ENCODE measurements at places on chromosomes 3 and 15. TPM values are rescaled to one million over a fixed set of nuclear protein-coding genes. Genes with fewer than 3 reads are reported as not detected.

- DNase-seq, result no peak
These were observed 13.3 kb downstream of the TAFA4 start for GRCh38 chr3:68919000-68919399.

DNA sequence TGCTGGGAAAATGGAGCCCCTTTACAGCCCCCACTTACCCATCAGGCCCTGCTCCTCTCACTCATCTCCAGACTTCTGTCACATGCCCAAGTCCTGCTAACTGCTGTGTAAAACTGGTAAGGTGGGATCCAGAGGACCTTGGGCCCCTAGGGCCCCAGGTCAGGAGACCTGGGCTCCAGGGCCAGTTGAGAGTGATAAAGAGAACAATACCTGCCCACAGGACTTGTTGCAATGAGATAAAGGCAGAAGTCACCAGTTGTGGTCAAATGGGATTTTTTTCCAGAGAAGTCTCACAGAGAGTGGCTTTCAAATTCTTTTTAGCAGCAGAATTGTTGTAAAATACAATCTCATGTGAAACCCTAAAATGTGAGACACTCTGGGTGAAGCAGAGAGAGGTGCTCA, 753 bp downstream of the FURIN start:
- DNase-seq, result no peak

- DNase-seq, result no peak
These were observed 120.3 kb downstream of the KCNAB1 start for GRCh38 chr3:156240642-156241041.

- DNase-seq, result no peak
These were observed 110.3 kb upstream of the TMC3 start for GRCh38 chr15:81484086-81484955.

DNA sequence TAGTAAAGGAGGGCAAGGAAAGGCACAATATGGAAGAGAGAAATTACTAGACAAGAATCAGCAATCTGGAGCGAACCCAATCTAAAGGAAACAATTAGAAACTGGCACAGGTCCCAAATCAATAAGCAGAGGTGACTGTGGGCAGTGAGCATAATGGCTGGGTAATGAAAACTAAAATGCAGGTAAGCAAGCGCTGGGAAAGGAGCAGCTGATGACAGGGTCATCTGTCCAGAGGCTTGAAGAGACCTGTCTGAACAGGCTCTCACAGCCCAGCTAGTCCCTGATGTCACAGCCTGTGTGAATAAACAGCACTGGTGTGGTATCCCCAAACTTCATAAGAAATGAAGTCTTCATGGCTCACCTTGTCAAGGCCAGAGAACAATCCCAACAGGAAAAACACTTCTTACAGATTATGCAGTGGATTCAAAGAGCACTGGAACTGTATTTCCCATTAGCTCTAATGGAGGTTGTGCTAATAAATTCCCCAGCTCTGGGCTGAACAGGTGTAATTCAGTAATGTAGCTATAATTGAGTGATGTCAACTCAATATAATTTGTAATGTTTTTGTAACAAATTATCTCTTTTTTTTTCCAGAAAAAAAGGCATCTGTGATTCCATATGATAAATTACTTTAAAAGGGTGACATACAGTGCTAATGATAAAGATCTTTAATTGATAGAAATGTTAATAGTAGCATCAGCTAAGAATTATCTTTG, 197.3 kb downstream of the FHIT start:
- no peak for DNase-seq

- DNase-seq, result no peak
These were observed 34.9 kb downstream of the RAB7A start for GRCh38 chr3:128760881-128761280.

DNA sequence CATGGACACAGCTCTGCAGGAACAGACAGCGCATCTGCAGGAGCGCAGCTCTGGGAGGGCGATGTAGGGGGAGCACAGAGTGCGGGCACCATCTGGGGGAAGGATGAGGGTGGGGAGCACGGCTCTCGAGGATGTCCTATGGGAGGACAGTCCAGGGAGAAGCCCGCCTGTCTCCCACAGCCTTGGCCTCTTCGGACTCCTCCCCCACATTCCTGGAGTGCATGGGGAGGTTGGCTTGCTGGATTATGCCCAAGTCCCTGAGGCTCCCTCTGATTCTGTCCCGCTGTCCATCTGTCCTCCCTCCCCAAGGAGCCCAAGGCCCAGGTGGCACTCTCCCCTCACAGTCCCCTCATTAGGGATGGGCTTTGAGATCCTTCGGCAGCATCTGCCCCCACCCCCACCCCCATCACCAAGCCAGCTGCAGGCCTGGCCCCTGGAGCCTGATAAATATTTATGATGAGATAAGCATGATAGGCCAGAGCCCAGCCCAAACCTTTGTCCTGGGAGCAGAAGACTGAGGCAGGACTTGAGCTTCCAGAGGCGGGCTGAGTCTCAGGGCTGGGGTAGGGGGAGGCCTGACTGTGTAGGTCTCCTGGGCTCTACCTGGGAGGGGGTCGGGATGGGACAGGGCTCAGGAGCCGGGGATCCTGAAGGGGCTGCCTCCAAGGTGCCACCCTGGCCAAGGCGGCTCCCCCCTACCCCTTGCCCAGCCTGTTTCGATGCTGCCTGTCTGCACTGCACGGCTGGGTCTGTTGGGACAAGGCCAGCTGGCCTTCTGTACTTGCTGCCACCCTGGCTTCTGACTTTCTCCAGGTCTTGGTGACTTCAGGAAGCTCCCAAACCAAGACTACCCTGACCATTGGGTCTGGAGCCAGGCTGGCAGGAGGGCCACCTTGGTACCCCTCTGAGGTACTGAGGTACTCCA, 28.6 kb upstream of the SEMA3F start:
- DNase-seq, result no peak

GRCh38 chr3:192514754-192515663, 212.3 kb downstream of the FGF12 start:
- DNase-seq, result peak; percentile 17

- DNase-seq, result no peak
These were observed 50.2 kb upstream of the TPM1 start for GRCh38 chr15:62992302-62992701.

- no peak for DNase-seq
These were observed 320.0 kb upstream of the PPP2R3A start for GRCh38 chr3:135645541-135645940.

DNA sequence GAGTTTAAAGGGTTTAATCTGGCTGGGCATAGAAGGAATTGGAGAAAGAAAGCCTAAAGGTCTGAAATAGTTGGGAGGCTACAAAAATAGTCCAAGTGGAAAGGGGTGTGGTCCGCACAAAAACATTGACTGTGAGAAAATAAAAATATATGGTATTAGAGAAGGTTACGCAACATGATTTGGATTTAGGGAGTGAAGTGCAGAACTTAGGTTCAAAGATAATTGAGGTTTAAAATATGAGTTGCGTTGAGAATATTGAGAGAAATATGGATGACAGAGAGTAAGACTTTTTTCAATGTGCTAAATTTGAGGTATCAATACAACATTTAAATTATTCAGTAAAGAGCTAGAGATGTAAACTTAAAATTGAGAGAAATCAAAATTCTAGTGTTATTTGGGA, 15.4 kb upstream of the CMC1 start:
- DNase-seq, result no peak

GRCh38 chr3:33025648-33026178, 71.2 kb downstream of the GLB1 start:
- DNase-seq, result no peak

DNA sequence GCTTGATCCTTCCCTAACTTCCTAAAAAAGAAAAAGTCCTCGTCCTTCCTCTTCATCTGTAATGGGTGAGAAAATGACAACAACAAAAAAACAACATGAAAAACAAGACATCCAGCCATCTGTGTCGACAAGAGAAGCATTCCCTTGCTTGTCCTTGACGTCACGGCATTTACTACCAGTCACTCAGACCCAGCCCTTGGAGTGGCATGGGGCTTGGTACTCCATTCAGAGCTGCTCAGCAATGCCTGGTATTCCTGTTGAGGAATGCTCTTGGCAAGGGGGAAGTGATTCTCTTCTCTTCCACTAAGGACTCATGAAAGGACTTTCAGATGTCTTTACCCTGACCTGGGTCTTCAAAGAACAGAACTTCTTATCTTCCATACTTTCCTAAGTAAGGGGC, 339.7 kb upstream of the RASGRP1 start:
- DNase-seq, result no peak

DNA sequence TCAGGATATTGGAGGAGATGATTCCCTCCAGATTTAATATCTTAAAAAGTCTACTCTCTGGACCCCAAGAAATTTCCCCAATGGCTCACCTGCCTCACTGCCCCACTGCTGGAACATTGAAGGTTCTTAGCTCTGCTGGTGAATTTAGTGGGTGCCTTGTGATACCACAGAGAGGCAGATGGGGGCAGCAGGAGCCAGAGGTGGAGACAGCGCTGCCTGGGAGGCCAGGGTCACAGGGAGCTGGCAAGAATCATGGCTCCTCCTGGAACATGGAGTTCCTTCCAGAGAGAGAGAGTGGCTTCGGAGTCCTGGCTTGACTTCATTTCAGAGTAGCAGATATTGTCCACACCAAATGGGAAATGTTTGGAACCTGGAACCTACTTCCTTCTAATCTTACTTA, 263.5 kb upstream of the CFAP20DC start:
- no peak for DNase-seq

DNA sequence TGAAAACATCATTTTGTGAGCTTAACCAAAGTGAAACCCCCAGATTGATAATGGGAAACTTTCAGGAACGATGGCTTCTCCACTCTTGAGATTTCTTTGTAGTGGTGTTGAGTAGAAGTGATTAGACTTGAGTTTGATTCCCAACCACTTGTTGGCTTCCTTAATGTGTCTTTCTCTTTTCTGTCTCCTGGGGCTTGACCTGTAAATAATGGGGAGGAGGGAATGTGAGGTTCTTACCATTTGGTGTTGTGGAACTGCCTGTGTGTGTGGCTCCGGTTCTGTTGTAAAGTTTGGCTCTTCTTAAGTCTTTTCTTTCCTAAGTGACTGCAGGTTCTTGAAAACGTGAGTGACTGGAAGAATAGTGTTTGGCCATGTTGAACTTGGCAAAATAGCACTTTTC, 2.7 kb downstream of the CDV3 start:
- DNase-seq, result no peak

- no peak for DNase-seq
These were observed 27.7 kb upstream of the SSR3 start for GRCh38 chr3:156582532-156583183.

GRCh38 chr15:39171944-39172368, 408.9 kb upstream of the THBS1 start:
- no peak for DNase-seq

GRCh38 chr3:42750834-42751233, 22.2 kb downstream of the CCDC13 start:
- DNase-seq, result no peak

DNA sequence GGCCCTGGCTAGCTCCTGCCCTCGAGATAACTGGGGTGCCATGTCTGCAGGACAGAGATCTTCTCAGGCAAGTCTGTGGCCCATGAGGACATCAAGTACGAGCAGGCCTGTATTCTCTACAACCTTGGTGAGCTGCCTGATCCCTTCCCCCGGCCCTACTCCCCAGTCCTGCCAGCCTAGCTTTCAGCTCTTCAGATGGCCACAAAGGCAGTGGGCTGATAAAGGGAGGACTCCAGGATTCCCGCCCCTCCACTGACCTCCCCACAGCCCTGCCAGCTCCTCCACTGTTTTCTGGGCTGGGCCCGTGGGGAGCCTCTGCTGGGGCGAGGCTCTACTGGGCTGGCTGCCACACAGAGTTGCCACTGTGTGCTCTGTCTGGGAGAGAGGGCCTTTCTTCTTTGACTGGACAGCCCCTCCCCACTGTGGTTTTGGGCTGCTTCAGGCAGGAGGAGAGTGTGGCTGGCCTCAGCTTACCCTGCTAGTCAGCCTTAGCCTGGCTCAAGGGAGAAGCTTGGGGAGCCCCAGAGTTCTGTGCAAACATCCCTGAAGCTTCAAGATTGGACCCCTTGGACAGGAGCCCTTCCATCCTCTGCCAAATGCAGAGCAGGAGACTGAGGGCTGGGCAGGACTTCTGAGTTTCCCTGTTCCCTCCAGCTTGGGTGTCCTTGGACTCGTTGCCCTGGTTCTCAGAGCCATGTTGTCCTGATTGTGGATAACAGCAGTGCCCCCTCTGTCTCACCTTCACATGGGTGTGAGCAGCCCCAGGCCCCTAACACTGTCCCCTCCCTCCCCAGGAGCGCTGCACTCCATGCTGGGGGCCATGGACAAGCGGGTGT, 24.4 kb downstream of the PTPN23 start:
- no peak for DNase-seq

- no peak for DNase-seq
These were observed 65.8 kb downstream of the MYO5A start for GRCh38 chr15:52462806-52463360.

DNA sequence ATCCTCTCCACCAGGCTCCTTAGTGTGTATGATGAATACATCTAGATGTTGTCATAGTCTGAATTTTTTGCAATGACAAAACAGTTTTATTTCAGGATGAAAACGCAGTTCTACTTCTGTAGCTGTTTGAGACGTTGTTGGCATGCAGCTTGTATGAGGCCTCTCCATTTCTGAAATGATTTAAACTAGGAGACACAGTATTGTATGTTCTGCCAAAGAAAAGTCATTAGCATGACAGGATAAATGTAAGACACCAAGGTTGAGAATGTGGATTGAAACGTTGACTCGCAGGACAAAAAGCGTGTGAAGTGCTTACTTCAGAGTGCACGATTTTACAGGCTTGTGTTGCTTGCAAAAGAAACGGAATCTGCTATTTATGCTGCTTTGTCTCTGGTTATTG, 35.3 kb downstream of the ABHD17C start:
- DNase-seq, result no peak

DNA sequence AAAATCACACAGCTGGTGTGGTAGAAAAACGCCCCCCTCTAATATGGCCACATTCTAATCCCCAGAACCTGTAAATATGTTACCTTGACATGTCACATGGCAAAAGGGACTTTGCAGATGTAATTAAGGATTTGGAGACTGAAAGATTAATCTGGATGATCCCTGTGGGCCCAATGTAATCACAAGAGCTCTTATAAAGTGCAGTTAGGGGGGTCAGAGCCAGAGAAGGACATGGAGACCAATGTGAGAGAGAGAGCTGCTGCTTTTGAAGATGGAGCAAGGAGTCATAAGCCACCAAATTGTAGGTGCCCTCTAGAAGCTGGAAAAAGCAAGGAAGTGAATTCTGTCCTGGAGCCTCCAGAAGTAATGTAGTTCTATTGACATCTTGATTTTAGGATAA, 152.6 kb downstream of the PEX5L start:
- no peak for DNase-seq

FAM3D gene
- total RNA-seq, result not detected

SEMA7A gene
- total RNA-seq, result 159 TPM

TCF12 gene
- 119 TPM for total RNA-seq

GPR15 gene
- 3.7 TPM for total RNA-seq

RLBP1 gene
- not detected for total RNA-seq

TERC gene
- 2.5 TPM for total RNA-seq

NAALADL2 gene
- total RNA-seq, result not detected

GNB5 gene
- 64.2 TPM for total RNA-seq

AHSG gene
- total RNA-seq, result not detected

PYGO1 gene
- 0.02 TPM for total RNA-seq
